ENCODE measurements at places on chromosomes 4 and X. TPM values are rescaled to one million over a fixed set of nuclear protein-coding genes. Genes with fewer than 3 reads are reported as not detected.

Gene FDCSP
- not detected for total RNA-seq

Gene MAGEA12
- not detected for total RNA-seq

Gene ENAM
- not detected for total RNA-seq

Gene HERC6
- 3.2 TPM for total RNA-seq

Gene FAM241A
- 0.47 TPM for total RNA-seq

Gene WWC2
- total RNA-seq: 32.5 TPM

Gene SPATA18
- 24.5 TPM for total RNA-seq

Gene CFP
- 0.15 TPM for total RNA-seq

Gene NAT8L
- total RNA-seq: under 0.01 TPM

Gene NLGN4X
- total RNA-seq: not detected

Gene PDGFRA
- 451 TPM for total RNA-seq

Gene C1QTNF7
- 3.3 TPM for total RNA-seq

Gene CFI
- total RNA-seq: 5.4 TPM

Gene NAA11
- not detected for total RNA-seq

Gene FANCB
- total RNA-seq: 1.6 TPM

Gene JCHAIN
- 1.1 TPM for total RNA-seq

Gene TKTL1
- not detected for total RNA-seq

Gene ALAS2
- total RNA-seq: not detected

Gene NRK
- total RNA-seq: 0.15 TPM

Gene RAB40A
- total RNA-seq: not detected

Gene MND1
- total RNA-seq: 0.35 TPM

Gene EPGN
- not detected for total RNA-seq

Gene NHS
- 0.94 TPM for total RNA-seq

Gene ZNF827
- 7.1 TPM for total RNA-seq

Gene L1CAM
- 0.23 TPM for total RNA-seq

Gene AASDH
- total RNA-seq: 13.5 TPM

Gene CT45A3
- not detected for total RNA-seq

Gene VEGFD
- total RNA-seq: under 0.01 TPM

Gene HTN3
- total RNA-seq: not detected

Gene HMGN5
- total RNA-seq: not detected

Gene MAGEA11
- not detected for total RNA-seq

Gene PTPN13
- total RNA-seq: 35.5 TPM

Gene GPRIN3
- 0.90 TPM for total RNA-seq

Measured in smooth muscle cell of the coronary artery (primary cell).